ENCODE measurements at places on chromosomes 16 and 17.
A peak's percentile ranks its signal among the peaks of the same experiment; 100 is the strongest.

GRCh38 chr16:88536510-88536909 is 33.7 kb upstream of the ZC3H18 start:
- no peak for DNase-seq

- DNase-seq: peak; percentile 33
These were observed 48.8 kb downstream of the SDK2 start for GRCh38 chr17:73595479-73595878.

GRCh38 chr17:18148586-18148985 is 35.0 kb upstream of the ALKBH5 start:
- no peak for DNase-seq

- DNase-seq: no peak
These were observed 19.7 kb upstream of the TEX2 start for GRCh38 chr17:64282753-64283080.

DNA sequence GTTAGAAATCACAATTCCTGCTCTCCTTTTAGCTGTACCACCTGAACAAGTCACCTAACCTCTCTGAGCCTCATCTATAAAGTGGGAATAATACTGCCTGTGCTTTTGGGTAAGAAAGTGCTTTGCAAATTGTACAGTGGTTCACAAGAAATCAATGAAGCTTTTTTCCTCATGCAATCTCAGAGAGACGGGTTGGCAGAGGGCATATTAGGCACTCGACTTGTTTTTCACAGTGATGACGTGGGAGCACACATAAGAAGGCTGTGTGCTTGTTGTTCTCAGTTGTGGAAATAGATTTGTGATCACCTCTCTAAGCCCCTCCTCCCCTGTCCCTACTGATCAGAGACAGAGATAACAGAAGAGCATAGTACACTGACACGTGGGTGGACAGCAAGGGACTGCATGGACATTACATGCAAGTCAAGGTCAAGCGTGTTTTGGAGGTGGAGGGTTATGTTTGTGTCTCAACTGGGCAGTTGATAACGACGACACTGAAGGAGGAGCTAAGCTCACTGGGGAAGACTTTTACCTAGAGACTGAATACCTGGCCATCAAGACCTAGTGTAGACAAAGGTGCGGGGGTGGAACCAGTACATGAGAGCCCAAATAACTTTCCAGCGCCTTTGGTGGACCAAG is 1.7 kb upstream of the GPT2 start:
- no peak for DNase-seq

- DNase-seq: no peak
These were observed 13.5 kb downstream of the SPPL2C start for GRCh38 chr17:45857977-45858708.

DNA sequence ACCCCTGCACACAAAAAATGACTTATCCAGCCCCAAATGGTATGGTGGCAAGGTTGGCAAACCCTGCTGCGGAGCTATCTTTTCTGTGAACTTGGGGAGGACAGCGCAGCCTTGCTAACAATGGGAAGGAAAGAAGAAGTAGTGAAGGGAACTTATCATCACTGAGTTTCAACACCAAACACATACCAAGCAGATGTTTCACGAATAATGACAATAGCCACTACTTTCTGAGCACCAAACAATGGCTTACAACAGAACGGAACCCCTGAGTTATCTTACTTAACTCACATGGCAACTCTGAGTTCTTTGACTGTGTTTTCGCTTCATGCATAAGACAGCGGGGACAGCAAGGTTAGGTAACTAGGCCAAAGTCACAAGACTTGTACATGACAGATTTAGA is 148.9 kb downstream of the XYLT1 start:
- no peak for DNase-seq

GRCh38 chr17:65657251-65657828 is 95.9 kb upstream of the AXIN2 start:
- no peak for DNase-seq

GRCh38 chr17:74563358-74563757 is 4.0 kb downstream of the CD300H start:
- DNase-seq: no peak

- DNase-seq: no peak
These were observed 30.1 kb upstream of the CPNE2 start for GRCh38 chr16:57062329-57062728.

- peak; percentile 79 for DNase-seq
These were observed 97.8 kb downstream of the NXN start for GRCh38 chr17:881778-882177.

DNA sequence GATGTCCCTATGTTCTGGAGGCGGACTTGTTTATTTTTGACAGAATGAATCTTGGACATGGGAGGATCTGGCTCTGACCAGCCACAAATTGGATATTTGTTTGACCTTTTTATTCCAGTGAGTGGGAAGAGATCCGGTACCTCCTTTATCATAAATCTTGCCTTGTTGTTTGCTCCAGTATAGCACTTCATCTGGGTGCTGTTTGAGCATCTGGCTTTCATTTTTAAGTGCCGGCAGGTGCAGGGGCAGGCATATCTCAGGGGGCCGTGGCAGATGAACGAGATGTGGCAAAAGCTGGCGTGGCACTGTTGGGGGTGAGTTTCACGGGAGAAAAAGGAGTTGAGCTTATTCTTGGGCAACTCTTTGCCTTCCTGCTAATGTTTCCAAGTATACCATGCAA is 37.8 kb downstream of the MSI2 start:
- DNase-seq: peak; percentile 97

GRCh38 chr17:81328978-81329926 is 34.1 kb upstream of the SLC38A10 start:
- DNase-seq: no peak

DNA sequence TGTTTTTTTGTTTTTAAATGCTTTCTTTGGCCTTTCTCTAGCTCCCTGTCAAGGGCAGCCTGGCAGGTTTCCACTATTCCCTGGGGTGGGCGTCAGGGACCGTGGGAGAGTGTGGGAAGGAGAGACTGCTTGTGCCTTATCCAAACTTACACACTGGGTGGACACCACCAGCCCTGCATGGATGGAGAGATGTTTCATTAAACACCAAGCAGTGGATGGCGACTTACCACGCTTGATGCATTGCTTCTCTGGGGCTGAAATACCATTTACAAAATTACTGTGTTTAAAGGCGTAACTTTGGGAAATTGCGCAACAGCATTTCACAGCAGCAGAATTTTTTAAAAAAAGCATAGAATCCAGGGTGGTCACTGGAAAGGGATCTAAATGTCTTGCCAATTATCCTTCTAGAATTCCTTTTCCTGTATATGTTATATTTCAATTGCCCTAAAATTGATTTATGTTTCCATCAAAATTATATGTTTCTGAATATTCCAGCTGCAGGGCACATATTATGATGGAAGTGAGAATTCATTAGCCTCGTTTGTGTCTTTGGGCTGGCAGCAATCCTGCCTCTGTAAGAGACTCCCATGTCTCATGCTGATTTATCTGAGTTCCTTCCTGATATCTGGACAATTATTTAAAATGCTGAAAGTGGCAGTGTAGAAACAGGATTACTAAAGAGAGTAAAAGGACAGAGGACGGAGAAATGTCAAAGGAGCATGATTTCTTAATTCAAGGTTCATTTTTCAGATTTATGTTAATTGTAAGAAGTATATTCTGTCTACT is 247.3 kb downstream of the GRIN2A start:
- no peak for DNase-seq

DNA sequence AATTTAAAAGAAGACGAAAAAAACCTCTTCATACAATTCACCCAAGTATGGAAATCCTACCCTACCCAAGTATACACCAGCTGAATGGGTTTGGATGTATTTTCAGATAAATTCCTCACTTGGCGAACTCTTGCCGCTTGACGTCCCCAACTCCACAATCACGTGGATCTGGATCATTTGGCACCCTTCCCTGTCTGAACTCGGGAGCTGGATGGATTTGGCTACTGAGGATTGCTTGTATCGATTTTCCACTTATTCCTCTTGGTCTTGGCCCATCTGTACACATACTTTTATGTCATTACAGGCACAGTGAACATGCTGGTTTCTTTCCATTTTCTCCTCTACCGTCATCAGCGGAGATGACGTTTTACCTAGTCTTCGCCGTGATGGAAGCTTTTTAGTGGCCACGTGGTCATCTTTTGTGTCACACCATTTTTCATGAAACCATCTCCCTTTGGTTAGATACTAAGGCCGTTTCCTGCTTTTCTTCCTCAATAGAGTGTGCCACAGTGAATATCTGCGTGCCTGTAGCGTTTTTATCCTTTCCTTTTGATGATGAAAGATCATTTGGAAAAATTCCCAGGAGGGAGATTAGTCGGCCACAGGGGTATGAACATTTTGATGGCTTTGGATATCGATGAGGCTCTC is 47.1 kb downstream of the CMIP start:
- peak; percentile 87 for DNase-seq

DNA sequence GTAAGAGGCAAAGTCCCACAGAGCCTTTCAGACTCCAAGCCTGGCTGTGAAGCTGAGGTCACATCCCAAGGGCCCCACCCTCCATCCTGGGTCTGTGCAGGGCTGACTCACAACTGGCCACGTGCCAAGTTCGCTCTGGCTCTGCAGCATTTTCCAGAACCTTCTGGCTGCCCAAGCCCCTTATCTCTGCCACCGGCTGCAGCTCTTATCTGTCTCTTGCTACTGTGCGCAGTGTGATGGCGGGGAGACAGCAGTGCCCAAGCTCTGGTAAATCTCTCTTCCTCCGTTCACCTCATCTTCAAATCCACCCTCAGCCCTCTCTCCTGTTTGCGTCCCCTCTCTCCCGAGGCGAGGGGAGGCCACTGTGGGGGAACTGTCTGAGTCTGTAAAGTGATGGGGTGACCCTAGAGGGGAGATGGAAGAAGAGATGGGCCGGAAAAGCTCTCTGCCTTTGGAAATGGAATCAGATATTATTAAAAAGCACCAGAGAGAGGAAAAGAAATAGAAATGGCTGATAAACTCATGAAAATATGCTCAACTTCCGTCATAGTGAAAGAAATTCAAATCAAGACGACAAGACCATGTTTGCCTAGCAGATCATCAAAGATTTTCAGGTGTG is 162.7 kb upstream of the CDC42EP4 start:
- DNase-seq: peak; percentile 54

GRCh38 chr16:59849716-59850115 is 1115.6 kb upstream of the GOT2 start:
- DNase-seq: no peak
